ENCODE measurements at places on chromosomes 6 and 20.

DNA sequence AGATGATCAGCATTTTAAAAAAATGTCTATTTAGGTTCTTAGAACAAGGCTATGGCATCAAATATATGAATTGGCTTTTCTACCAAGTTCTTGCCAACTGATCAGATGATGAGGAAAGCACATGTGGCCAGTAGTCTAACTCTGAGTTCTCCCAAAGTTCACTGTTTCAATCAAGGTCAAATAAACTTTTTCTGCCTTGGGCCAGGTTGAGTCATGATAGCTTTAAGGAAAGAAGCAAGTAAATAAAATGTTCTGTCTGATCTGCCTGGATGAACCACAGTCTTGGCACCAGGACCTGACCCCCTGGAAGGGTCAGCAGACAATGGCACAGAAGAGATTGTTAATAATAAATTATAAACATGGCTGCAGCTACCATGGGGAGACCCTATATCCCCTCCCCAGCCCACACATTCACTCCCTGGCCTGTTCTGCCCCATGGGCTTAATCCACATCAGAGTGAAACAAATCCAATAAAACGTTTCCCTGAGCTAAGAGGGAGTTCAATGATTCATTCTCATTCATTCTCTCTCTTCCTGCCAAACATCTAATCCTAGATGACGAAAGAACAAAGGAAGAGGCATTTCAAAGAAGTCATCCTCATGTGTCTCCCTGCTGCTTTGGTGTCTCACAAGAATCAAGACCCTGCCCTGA, 661.6 kb downstream of the DHX35 start:
- no peak for DNase-seq

- no peak for DNase-seq
Measured at GRCh38 chr20:54649511-54649962, 174.1 kb downstream of the DOK5 start.

GRCh38 chr6:88983532-88983931, 20.1 kb upstream of the RNGTT start:
- no peak for DNase-seq

DNA sequence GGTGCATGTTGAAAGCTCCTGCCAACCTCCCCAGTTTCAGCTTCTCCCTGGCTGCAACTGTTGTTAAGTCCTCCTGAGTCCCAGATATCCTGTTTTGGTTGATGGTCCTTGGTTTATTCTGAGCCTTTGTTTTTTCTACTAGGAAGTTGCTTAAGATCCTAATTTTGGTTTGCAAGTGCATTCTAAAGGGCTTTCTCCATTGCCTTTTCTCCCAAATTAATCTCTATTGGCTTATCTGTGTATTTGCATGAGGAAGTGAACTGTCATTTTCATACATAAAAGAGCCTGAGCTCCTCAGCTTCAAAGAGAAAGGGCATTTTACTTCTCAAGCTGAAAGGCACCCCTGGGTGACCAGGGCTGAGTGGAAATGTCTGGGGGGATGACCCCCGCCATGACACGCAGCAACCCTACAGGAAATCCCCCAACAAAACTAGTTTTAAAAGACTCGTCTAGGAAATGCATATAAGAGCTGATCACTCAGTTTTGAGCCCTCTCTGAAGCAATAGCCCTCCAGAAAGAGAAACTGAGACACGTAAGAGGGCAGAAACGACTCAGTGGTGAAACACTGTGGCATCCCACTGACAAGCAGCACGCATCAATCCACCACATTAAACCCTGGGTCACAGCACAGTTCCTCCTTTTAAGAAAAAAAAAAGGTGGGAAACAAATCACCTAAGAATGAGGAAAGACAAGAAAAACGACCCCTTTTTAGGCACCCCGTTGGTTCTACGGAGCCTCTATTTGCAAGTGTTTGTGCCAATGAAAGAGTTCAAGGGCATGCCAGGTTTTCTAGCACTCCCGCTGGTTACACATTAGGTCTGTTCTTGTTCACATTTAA, 140.9 kb downstream of the THBS2 start:
- no peak for DNase-seq

Measured in cortex of kidney (tissue), 1 donor.